ENCODE measurements at places on chromosomes 2 and 18.

- DNase-seq, result no peak
These were observed 150.8 kb downstream of the MEMO1 start for GRCh38 chr2:31859959-31860358.

- DNase-seq, result no peak
These were observed 2.4 kb downstream of the BOK start for GRCh38 chr2:241560883-241561474.

- DNase-seq, result no peak
These were observed 191.9 kb upstream of the FN1 start for GRCh38 chr2:215627771-215628170.

- no peak for DNase-seq
These were observed 11.4 kb downstream of the SERPINB5 start for GRCh38 chr18:63488160-63488559.

GRCh38 chr2:38039121-38039910, 36.6 kb downstream of the CYP1B1 start:
- no peak for DNase-seq

- DNase-seq, result no peak
These were observed 75.3 kb upstream of the PNPT1 start for GRCh38 chr2:55768991-55769390.

GRCh38 chr2:54947136-54947535, 103.1 kb downstream of the RTN4 start:
- DNase-seq, result no peak

DNA sequence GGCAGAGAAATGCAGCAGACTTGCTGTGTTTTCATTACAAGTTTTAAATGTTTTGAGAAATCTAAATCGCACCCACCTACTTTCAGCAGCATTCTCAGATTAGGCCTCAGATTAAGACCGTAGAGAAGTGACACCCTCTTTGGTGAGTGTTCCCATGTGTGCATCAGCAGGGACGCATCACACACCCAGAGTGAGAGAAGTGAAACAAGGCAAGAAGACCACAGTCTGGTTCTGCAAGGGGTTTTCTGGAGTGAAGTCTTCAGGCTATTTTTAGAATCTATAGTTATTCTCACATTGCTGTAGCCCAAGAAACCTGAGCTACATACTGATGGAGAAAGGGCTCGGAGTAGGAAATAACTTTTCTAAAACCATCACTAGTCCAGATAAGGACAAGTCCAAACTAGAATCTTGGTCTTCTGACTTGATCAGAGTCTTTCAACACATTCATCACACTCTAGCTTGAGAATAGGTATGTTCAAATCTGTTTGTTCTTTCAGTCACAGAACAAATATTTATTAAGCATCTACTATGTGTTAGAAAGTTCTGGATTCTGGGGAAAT, 1216.6 kb upstream of the PIK3C3 start:
- DNase-seq, result no peak

- DNase-seq, result no peak
These were observed 1.1 kb upstream of the ERMN start for GRCh38 chr2:157326698-157327097.

GRCh38 chr2:3727397-3728045, 24.1 kb downstream of the DCDC2C start:
- no peak for DNase-seq

DNA sequence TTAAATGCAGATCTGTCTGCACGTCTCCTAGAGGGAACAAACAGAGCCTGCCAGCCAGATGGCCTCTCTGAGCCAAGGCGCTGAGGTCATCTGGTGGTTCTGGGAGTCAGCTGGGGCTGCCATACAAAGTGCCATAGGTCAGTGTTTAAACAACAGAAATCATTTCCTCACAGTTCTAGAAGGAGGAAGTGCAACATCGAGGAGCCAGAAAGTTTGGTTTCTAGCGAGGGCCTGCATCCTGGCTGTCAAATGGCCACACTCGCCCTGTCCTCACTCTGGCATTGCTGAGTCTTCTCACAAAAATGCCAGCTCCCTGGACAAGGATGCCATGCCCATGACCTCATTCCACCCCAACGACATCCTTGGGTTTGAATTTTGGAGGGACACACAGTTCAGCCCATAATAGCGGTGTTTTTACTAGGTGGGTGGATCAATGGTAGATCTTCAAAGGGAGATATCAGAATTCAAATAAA, 59.6 kb downstream of the MYT1L start:
- DNase-seq, result no peak

DNA sequence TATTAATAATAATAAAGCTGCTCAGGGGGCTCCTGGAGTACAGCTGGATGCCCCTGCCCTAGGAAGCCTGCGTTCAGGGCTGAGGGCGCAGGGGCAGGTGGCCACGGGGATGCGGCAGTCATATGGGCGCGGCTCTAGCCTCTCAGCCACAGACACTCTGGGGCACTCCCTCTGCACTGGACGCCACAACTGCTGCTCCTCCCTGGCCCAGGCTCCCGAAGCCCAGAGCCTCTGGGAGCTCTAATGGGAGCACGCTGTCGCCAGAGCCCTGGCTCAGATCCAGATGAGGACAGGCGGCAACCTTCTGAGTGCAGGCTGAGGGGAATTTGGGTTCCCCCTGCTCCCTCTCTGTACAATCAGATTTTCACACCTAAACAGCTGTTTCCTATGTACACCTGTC, 93.6 kb downstream of the MTCL1 start:
- no peak for DNase-seq

Data from stimulated activated CD4-positive, alpha-beta T cell treated with anti-CD3 and anti-CD28 coated beads, Interleukin-1b, Interleukin-23, amount 100 ng/mL, for 1 hour (primary cell).